ENCODE measurements at places on chromosomes 4 and X. TPM values are rescaled to one million over a fixed set of nuclear protein-coding genes. Genes with fewer than 3 reads are reported as not detected.

DNA sequence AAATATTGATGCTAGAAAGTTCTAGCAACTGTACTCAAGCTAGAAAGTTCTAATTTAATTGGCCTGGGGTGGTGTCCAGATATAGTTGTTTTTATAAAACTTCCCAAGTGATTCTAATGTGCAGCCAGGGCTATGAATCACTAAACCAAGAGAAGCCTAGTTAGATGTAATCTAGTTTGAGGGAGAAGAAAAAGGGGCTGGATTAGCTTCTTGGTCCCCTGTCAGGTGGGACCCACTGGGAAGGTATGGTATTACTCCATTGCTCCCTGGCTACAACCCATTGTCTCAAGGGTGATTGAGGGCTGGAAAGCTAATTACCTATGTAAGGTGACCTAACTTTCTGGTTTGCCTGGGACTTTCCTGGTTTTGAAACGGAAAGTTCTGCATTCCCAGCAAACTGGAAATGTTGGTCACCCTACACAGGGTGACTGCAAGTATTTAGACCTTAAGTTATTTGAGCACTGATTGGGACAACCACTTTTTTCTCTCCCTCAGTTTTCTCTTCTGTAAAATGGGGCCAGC is 23.9 kb upstream of the MSN start:
- DNase-seq = no peak

DNA sequence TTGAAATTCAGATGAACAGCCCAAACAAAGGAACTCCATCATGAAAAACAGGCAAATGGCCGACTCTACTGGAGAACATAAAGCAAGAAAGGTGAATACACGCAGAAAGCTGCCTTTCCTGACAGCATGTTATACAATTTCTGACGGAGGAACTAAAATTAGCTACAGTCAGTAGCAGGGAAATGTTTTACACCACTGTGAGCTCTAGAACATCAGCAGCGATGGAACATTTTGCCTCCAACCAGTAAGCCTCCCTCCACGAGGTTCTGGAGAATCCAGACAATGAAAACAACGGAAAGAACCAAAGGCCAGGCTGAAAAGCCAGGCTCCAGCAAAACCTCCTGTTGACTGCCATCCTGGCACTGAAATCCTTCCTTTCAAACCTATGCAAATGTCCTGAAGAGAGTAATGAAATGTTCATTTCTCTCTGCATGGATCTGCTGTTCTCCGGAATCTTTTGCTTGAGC is 78.9 kb downstream of the IRF2 start:
- no peak for DNase-seq

GRCh38 chr4:473570-474457 is 25.1 kb downstream of the ZNF721 start:
- peak; percentile 97 for DNase-seq

DNA sequence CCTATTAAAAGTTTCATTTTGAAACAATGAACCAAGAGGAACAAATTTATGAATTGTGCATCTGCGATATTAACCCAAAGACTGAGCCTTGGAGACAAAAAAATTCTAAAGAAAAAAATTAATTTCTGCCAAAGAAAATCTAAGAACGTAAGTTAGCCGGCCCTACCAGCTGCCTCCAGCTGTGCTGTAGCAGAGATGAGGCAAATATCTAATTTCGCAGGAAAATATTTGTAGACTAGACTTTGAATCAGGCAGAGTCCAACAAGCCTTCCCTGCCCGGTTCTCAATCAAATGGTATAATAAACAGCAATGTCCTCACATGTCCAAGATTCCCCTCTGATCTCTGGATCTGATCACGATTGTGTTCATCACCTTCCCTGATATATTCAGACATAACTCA is 21.2 kb upstream of the SMIM20 start:
- DNase-seq = no peak

- no peak for DNase-seq
These were observed 2.7 kb downstream of the SHROOM2 start for GRCh38 chrX:9788911-9789310.

- no peak for DNase-seq
These were observed 15.6 kb downstream of the OPHN1 start for GRCh38 chrX:68417651-68418050.

DNA sequence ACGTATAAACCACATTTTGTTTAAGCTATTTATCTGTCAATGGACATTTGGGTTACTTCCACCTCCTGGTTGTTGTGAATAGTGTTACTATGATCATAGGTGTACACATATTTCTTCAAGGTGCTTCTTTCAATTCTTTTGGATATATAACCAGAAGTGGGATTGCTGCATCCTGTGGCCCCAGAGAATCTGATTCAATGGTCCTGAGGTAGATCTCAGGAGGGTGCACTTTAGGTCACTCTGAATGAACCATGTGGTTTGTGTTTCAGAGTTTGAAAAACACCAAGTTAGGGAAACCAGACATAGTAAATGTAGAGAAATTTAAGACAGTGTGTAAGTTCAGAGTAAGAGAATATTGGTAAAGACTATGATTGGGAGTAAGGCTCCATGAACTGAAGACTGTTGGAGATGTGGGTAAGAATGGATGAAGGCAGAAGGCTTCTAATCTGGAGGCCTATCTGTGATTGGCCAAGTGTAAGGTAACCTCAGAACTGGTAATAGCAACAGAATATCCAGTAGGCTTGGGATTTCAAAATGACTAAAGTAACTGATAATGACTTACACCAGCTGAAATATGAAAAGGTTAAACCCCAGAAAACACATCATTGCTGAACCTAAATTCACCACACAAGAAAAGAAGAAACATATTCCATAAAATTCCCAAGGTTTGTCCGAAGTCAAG is 236.9 kb downstream of the CAMK2D start:
- DNase-seq = no peak

- no peak for DNase-seq
These were observed 303.1 kb upstream of the GIMD1 start for GRCh38 chr4:106671716-106672115.

- DNase-seq = no peak
These were observed 53.4 kb downstream of the AFAP1 start for GRCh38 chr4:7886007-7886973.

GRCh38 chrX:21738210-21738949 is 19.5 kb downstream of the SMPX start:
- no peak for DNase-seq

DNA sequence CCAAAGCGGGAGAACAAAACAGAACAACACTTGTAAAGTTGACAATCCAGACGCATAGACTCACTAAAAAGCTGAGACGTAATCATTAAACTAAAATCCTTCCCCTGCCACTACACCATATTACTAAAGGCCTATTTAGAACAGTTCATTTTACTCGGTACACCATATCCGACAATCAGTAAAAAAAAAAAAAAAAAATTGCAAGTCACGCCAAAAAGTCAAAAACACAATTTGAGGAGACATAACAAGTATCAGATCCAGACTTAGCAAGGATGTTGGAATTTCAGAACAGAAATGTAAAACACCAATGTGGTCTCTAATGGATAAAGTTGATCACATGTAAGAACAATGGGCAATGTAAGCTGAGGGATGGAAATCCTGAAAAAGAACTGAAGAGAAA is 1899.4 kb downstream of the STIM2 start:
- DNase-seq = no peak

DNA sequence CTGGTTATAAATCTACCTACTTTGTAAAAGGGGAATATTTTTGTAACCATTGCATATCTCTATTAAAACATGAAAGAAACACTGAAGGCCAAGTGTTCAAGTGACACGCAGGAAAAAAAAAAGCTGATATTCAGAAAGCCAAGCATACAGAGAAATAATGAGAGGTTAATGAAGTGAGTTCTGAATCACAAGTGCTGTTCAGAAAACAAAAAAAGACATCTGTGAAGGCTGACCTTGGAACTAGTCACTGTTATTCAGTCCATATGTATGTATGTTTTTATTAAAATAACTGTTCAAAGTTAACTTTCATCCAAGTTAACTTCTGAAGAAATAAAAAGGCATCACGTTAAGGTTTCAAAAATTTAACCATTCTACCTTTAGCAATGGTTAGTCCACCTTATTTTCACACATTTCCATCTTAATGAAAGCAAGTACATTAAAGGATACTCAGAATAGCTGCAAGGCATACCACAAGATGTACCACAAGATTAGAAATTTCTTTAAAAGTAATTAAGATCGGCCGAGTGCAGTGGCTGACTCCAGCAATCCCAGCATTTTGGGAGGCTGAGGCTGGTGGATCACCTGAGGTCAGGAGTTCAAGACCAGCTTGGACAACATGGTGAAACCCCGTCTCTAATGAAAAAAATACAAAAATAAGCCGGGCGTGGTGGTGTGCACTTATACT is 31.4 kb downstream of the SH3RF1 start:
- no peak for DNase-seq

DNA sequence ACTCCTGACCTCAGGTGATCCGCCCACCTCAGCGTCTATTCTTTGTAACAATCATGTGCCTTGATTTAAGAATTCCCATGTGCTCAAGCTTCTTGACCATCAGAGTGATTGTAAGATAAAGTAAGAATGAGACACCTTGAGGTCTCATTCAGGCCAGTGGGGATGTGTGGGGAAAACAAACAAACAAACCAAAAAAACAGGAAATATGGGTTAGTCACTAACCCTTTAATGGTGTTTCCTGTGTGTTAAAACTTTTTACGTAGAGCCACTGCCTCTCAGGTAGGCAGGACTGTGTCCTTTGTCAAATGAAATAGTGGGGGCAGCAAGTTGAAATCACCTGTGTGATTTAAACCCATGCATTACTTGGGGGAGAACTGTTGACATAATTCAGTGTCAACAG is 91.5 kb upstream of the DHRSX start:
- no peak for DNase-seq

GRCh38 chr4:150155391-150155790 is 77.1 kb downstream of the DCLK2 start:
- no peak for DNase-seq

GRCh38 chr4:58119298-58119697 is 1009.1 kb upstream of the IGFBP7 start:
- DNase-seq = no peak

DNA sequence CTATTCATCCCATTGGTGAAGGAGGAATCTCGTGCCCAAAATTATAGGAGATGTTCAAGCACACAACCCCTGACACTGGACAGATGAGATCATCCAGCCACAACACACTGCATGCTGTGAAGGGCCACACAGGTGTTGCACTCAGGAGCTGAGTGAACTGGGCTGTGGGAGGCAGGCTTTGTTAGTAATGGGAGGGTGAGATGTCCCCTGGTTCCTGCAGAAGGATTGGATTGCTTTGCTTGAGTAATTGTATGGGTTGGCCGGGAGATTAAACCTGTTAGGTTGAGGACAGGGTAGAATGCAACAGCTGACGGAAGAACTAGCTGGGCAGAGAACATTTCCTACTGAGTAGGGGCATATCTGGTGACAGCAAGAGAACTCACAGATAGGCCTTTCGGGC is 152.2 kb downstream of the TACR3 start:
- DNase-seq = no peak

DNA sequence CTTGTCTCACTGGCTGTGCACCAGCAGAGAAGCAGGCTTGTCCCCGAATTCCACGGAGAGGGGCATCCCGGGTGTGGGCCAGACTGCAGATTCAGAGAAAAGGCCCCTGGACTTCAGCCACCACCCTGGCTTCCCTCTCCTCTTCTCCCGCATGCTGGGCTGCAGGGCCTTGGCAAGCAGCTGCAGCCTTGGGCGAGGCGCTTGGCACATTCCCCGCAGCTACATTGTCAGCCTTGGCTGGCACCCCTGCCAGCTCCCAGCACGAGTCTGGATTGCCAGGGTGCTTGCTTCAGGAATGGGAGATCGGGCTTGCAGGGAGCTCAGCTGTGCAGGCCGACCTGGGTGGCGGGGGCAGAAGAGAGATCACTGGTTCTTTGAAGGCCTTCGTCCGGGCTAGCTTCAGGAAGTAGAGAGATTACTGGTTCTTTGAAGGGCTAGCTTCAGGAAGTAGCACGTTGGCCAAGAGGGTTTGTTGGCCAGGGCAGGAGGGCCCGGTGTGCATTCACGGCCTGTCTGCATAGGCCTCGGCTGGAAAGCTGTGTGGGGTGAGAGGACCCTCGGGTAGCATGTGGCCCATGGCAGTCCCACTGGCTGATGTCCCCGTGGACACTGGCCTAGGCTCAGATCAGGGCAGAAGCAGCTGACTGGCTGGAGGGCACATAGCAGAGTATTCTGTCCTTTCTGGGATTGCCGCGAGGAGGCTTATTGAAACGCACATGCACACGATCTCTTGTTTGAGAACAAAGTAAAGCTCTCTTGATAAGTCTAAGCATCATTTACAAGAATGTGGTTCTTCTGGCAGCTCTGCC is 2.7 kb downstream of the ABCD1 start:
- no peak for DNase-seq

GRCh38 chrX:72475952-72476668 is 96.5 kb downstream of the HDAC8 start:
- DNase-seq = no peak

- no peak for DNase-seq
These were observed 200.8 kb downstream of the CEP135 start for GRCh38 chr4:56149591-56149990.

DNA sequence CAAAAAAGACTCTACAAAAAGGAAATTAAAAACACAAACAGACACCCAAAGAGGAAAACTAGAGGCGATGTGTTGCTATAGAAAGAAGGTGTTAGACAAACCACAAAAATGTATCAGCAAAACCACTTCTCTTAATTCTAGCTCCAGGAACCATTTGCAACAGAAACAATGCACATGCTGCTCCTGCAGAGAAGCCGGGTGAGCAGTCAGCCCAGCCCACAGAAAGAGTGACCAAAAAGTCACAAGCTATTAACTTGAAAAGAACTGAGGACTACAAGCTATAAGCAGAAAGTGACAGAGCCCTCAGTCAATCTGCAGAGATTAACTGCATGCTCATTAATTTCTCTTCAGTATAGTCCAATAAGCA is 96.2 kb upstream of the KLHL13 start:
- no peak for DNase-seq

- DNase-seq = no peak
These were observed 85.2 kb upstream of the DCLK2 start for GRCh38 chr4:149993030-149993429.

- DNase-seq = no peak
These were observed 571.0 kb upstream of the KLHL4 start for GRCh38 chrX:86946569-86946968.

ERVMER34-1 gene
- total RNA-seq = 3.4 TPM

PABPC1L2B gene
- total RNA-seq = not detected

HTRA3 gene
- total RNA-seq = 50.8 TPM

GPR50 gene
- not detected for total RNA-seq

IL1RAPL1 gene
- total RNA-seq = 0.73 TPM

CT45A1 gene
- not detected for total RNA-seq

TCP11X2 gene
- not detected for total RNA-seq

IL15 gene
- total RNA-seq = 3.1 TPM

UGT2B17 gene
- total RNA-seq = not detected

PABPC1L2A gene
- total RNA-seq = not detected

USP11 gene
- total RNA-seq = 64.9 TPM

CXCL11 gene
- total RNA-seq = 0.32 TPM

XAGE1B gene
- not detected for total RNA-seq
